Activated CD4-positive, alpha-beta memory T cell treated with anti-CD3 and anti-CD28 coated beads for 36 hours (primary cell): ENCODE measurements at places on chromosomes 5 and 9. TPM values are rescaled to one million over a fixed set of nuclear protein-coding genes. Genes with fewer than 3 reads are reported as not detected.

The NPDC1 gene
- 36.0 TPM for total RNA-seq

The KYAT1 gene
- total RNA-seq: 18.1 TPM

The CTSV gene
- total RNA-seq: 1.4 TPM

The HK3 gene
- total RNA-seq: 0.62 TPM

The TMEM171 gene
- not detected for total RNA-seq

The KCTD16 gene
- total RNA-seq: 0.27 TPM

The PCDHGA4 gene
- total RNA-seq: 0.12 TPM
